ENCODE measurements at places on chromosomes 16 and 17. TPM values are rescaled to one million over a fixed set of nuclear protein-coding genes. Genes with fewer than 3 reads are reported as not detected.

The ALOX15 gene
- 0.30 TPM for total RNA-seq

The DNAH17 gene
- total RNA-seq = 0.31 TPM

The JUP gene
- total RNA-seq = 2,355 TPM

The AOC3 gene
- 24.0 TPM for total RNA-seq

The CCDC200 gene
- total RNA-seq = not detected

The STH gene
- total RNA-seq = not detected

The HID1 gene
- 3.4 TPM for total RNA-seq

The SDR42E1 gene
- 15.3 TPM for total RNA-seq

The MT4 gene
- not detected for total RNA-seq

The RHBDL1 gene
- total RNA-seq = 0.57 TPM

The SLC47A1 gene
- total RNA-seq = 7.8 TPM

The KRT20 gene
- total RNA-seq = not detected

The PRSS27 gene
- 266 TPM for total RNA-seq

The MMP15 gene
- total RNA-seq = 2.9 TPM

The C17orf78 gene
- not detected for total RNA-seq

The FADS6 gene
- total RNA-seq = 0.19 TPM

The P2RX5 gene
- 0.97 TPM for total RNA-seq

The CD300LB gene
- total RNA-seq = 0.19 TPM

The PLD2 gene
- 114 TPM for total RNA-seq

The CTRB2 gene
- total RNA-seq = not detected

The PDIA2 gene
- total RNA-seq = not detected

The ZNF23 gene
- total RNA-seq = 7.4 TPM

The MYL4 gene
- not detected for total RNA-seq

The ZNF629 gene
- total RNA-seq = 6.4 TPM

The SEZ6L2 gene
- 1.1 TPM for total RNA-seq

The VASN gene
- total RNA-seq = 16.2 TPM

The NUFIP2 gene
- total RNA-seq = 33.0 TPM

The FBXL20 gene
- 5.0 TPM for total RNA-seq

The AMFR gene
- 69.9 TPM for total RNA-seq

The ZG16B gene
- total RNA-seq = 0.34 TPM

The TMEM220 gene
- total RNA-seq = 7.9 TPM

The TPSD1 gene
- 5.9 TPM for total RNA-seq

The GPR139 gene
- total RNA-seq = not detected

The SLFN11 gene
- total RNA-seq = 8.9 TPM

The HS3ST4 gene
- total RNA-seq = 0.35 TPM

The IL17C gene
- total RNA-seq = 2.4 TPM

The NLRC3 gene
- total RNA-seq = 2.0 TPM

The TAC4 gene
- not detected for total RNA-seq

The RHBDF2 gene
- 29.4 TPM for total RNA-seq

Data from esophagus squamous epithelium (tissue), 5 donors.